Kasumi-1 (cell line): ENCODE measurements at places on chromosomes 3 and 15.

DNA sequence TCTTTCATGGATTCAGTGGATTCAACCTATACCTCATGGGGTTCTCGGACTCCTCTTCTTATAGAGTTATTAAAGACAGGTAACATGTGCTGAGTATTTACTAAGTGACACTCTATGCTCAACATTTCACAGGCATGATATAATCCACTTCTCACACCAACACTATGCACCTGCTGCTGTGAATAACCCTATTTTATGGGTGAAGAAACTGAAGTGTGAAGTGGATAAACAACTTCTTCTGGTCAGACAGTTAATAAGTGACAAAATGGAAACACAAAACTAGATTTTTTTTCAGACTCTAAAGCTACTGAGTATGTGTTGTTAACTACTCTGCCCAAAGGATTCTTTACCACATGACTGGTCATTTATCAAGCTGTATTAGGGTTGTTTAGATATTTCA, 403.5 kb downstream of the DIPK2A start:
- DNase-seq, result no peak

DNA sequence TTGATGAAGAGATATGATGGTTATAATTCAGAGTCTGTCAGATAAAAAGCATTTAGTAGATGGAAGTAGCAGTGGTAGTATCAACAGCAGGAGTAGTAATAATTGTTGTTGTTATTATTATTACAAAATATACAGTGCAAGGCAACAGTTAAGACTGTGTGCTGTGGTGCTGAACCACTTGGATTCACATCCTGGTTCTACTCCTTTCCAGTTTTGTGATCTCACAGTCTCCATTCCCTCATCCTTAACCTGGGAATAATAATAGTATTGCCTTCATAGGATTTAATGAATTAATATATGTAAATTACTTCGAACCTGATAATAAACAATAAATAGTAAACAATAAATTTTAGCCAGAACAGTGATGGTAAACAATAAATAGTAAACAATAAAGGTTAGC, 37.1 kb upstream of the TSC22D2 start:
- no peak for DNase-seq

DNA sequence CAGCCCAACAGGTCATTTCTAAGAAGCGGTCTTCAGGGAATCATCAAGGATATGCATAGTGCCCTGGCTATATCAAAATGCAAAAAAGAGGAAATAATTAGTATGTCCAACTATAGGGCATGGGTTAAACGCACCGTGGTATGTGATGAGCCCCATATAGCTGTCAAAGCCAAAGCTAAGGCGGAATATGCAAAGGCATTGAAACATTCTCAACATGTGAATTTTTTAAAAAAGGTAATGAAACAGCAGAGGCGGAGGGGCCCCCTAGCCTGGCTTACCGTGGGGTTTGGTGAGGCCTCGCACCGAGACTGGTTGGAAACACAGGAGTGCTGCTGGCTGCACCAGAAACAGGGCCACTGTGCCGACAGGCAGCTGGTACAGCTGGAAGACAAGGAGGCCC, 23.2 kb downstream of the PLXND1 start:
- no peak for DNase-seq

DNA sequence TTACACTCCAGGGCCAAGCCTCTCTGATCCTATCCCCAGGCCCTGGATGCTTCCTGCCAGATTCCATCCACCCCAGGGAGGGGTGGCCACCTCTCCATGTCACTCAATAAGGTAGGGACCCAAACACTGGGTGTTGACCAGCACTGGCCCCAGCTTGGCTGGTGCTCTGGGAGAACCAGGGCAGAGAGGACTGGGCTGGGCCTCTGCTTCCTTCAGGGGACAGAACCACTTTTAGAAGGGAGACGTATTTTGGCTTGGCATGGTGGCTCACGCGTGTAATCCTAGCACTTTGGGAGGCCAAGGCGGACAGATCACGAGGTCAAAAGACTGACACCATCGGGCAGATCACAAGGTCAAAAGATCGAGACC, 4.7 kb upstream of the CPLX3 start:
- no peak for DNase-seq

DNA sequence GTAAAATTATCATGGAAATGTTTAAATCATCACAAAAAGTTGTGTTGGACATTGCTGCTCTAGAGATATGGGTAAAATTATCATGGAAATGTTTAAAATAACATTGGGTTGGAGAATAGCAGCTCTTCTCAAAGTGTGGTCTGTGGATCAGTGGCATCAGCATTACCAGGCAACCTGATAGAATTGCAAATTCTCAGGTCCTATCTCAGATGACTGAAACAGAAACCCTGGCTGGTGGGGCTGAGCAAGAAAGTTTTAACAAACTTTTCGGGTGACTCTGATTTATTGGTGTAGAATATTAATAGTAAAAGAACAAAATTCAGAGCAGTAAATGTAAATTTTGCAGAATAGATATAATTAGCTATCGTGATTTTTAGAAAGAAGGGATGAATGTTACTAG, 28.9 kb downstream of the NXPE3 start:
- no peak for DNase-seq

GRCh38 chr3:72177075-72178050, 392.4 kb upstream of the PROK2 start:
- peak; percentile 46 for DNase-seq

GRCh38 chr3:101270149-101270548, 50.2 kb downstream of the IMPG2 start:
- DNase-seq, result no peak

- DNase-seq, result no peak
Observed at GRCh38 chr15:38624244-38625205, 59.9 kb upstream of the RASGRP1 start.

GRCh38 chr3:195868866-195869412, 39.4 kb downstream of the TNK2 start:
- no peak for DNase-seq

DNA sequence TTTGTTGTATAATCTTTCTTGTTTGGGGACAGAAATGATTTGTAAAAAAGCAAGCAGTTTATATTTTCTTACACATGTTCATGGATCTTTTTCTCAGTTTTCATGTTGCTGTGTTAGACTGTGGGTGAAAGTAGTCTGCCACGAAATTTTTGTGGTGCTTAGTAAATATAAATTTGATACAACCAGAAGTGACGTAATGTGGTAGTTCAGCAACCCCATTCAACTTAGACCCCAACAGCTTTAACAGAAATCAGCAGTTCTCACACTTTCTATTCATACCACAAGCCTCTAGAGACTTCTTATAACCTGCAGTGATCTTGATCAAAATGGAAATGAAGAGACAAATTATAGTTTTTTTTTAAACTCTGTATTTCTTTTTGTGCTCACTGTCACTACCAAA, 120.2 kb upstream of the IGSF10 start:
- no peak for DNase-seq

DNA sequence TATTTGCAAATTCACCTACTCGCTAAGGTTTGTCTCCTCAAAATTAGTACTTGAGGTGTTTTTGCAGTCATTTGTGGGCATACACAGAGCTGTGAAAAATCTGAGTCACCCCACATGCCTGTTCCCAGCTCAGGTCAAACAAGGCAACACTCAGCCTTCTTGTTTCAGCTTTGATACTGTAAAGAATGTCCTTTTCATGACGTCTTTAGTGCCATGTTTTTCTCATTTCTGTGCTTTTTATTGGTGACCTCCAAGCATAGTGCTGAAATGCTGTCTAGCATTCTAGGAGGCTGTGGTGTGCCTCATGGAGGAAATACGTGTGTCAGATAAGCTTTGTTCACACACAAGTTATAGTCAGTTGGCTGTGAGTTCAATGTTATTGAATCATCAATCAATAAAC, 8.8 kb downstream of the CAPN3 start:
- no peak for DNase-seq

DNA sequence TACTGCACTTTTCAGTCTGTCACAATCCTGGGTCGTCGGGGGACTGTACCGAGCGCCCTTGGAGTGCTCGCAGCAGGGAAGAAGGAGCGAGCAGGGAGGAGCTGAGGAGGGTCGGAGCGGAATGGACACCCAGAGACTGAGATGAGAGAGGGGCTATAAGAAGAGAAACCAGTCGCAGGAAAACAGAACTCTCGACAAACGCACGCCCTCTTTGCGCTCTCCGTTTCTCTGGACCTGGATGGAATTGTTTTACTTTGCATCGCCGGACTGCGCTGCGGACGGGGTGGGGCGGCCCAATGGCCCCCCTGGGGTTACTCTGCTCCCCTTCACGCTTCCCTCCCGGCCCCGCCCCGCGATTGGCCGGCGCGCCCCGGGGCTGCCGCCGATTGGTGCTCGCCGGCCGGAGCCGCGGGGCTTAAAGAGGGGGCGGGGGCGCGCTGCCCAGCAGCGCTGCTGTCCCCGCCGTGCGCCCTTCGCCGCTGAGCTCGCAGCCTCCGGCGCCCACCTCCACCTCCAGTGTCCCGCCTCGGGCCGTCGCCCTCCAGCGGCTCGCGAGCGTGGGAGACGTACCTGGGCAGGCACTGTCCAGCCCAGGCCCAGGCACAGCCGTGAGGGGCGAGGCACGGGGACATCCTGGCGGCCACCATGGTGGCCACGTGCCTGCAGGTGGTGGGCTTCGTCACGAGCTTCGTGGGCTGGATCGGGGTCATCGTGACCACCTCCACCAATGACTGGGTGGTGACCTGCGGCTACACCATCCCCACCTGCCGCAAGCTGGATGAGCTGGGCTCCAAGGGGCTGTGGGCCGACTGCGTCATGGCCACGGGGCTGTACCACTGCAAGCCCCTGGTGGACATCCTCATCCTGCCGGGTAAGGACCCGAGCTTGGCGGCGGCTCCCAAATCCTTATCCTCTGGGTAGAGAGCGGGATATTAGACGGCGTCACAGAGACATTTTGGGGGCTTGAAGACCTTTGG, at the start of gene CLDN11:
CLDN11 (plus strand) TSS at position 447 of the 977 bp plus-strand sequence; CDS start at position 646, 199 bp downstream.
- no peak for DNase-seq

DNA sequence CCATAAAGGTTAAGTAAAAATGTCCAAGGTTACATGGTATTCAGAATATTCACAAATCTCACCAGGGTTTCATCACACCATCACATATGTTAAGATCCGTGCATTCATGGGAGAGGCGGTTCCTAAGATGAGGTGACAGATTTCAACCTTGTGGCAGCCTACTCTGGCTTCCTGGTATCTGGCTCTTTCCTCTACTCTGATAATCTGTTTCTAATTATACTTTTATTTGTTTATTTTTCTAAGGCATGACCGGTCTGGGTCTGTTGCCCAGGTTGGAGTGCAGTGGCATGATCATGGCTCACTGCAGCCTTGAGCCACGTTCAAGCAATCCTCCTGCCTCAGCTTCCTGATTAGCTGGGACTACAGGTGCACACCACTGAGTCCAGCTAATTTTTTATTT, 34.4 kb downstream of the RAF1 start:
- DNase-seq, result no peak

GRCh38 chr3:100912571-100912970, 80.7 kb downstream of the ABI3BP start:
- no peak for DNase-seq

DNA sequence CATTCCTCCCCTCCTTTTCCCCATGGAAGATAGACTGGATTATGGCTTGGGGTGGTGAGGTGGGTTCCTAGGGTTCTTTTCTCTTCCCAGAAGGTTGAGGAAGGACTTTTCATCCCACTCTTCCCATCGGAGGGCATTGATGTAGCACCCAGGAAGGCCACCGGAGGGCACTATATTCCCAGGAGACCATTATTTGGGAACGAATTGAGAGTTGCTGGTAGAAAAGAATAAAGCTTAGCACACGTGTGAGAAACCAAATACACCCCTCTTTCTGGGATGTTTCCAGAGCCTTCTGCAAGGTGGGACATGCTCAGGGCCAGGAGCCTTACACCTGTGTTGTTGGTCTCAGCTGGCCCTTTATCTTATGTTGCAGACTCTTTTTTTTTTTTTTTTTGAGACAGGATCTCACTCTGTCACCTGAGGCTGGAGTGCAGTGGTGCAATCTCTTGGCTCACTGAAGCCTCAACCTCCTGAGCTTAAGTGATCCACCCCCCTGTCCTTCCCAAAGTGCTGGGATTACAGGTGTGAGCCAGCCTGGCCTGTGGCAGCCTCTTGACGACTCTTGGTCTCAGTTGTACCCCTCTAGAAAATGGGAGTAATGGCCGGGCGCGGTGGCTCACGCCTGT, 6.3 kb upstream of the CDC25A start:
- DNase-seq, result peak; percentile 62

DNA sequence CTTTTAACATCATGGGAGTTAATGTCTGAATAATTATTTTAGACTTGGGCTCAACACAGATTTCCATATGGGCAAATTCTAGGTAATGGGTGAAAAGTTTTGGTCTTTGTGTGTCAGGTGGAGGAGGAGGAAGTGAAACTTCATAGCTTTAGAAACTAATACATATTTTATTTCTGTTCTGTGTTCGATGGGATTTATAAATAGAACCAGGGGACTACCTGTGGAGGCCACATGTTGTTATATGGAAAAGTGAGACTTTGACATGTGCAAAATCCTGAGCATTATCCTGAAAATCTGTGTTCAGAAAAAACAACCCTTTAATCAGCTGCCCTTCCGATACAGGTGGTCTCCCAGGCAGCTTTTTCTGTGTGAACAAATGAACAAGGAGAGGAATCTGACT, 209.5 kb downstream of the SOX2 start:
- DNase-seq, result no peak

DNA sequence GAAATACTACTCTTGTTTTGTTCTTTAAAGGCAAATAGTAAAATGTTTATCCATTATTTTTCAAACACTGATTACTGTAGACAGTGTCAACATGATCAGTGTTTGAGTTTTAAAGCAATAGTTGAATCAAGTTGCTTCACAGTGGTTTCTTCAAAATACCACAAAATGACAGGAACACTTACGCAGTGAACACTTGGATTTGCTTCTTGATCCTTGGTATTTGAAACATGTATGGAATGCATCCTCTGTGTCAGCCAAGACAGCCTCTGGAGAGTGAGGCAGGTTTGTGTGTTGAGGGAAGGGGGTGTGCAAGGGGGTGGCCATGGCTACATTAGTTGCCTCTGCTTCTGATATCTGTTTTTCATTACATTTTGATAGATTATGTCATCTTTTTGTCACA, 413.0 kb downstream of the RBMS3 start:
- DNase-seq, result no peak
